Osteocyte (in vitro differentiated cells): ENCODE measurements at places on chromosomes 4 and X. TPM values are rescaled to one million over a fixed set of nuclear protein-coding genes. Genes with fewer than 3 reads are reported as not detected.
A peak's percentile ranks its signal among the peaks of the same experiment; 100 is the strongest.

Gene EGF
- total RNA-seq = not detected in 2 replicates

- peak; percentile 98 for DNase-seq
- H3K27ac ChIP-seq = peak within 1 kb of the TSS; percentile 97
- peak within 1 kb of the TSS; percentile 90 for H3K4me3 ChIP-seq
- H3K4me1 ChIP-seq = peaks cover 40% of the 10 kb centered on the region
- no peaks in the 10 kb centered on the region for H3K27me3 ChIP-seq
Measured at GRCh38 chr4:176319704-176320339, at the start of gene SPCS3. Gene SPCS3, plus strand, starts transcription at chr4:176319966. Its CDS starts 111 bp downstream, at chr4:176320077.

Gene EIF2S3
- total RNA-seq = 360 and 369 TPM in 2 replicates

Gene BRS3
- not detected in 2 replicates for total RNA-seq

DNA sequence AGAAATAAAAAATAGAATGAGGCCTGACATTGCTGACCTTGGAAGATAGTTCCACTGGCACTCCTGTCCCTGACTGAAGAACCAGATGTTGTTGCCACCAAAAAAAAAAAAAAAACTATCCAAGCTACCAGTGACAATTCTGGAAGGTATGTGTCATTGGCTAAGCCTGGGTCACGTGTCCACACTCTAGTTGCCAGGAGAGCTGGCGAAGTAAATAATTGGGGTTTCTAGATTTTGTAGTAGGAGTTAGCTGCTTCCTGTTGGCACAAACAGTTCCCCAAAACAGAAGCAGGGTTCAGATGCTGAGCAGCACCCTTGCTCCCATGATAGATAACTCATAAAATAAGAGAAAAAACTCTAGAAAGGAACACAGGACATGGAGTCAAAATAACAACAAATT, 20.5 kb downstream of the MND1 start:
- H3K36me3 ChIP-seq = no peaks in the 10 kb centered on the region
- no peak for DNase-seq
- no peaks in the 10 kb centered on the region for H3K27me3 ChIP-seq
- H3K4me1 ChIP-seq = no peaks in the 10 kb centered on the region
- H3K27ac ChIP-seq = no peak overlapping the region

Gene GAGE12E
- total RNA-seq = not detected in 2 replicates
